Activated CD4-positive, alpha-beta T cell treated with anti-CD3 and anti-CD28 coated beads, Interleukin-2, amount 50 U/mL, for 4 hours (primary cell): ENCODE measurements at places on chromosomes 7 and 10.

GRCh38 chr10:38050212-38050611 is 39.7 kb downstream of the ZNF33A start:
- no peak for DNase-seq

- DNase-seq, result no peak
These were observed 1.5 kb downstream of the MDFIC start for GRCh38 chr7:114923403-114923713.

GRCh38 chr7:128889121-128889520 is 21.4 kb downstream of the KCP start:
- no peak for DNase-seq

DNA sequence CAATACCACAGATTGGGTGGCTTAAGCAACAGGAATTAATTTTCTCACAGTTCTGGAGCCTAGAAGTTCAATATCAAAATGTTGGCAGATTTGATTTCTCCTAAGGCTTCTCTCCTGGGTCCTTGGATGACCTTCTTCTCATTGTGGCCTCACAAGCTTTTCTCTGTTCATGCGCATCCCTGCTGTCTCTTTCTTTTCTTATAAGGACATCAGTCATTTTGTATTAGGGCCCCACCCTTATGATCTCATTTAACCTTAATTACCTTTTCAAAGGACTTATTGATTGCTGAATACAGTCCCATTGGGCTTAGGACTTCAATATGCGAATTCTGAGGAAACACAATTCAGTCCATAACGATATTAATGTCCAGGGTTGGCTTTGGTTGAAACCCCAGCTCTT is 285.4 kb downstream of the HDAC9 start:
- no peak for DNase-seq

GRCh38 chr10:117750616-117751015 is 208.1 kb downstream of the EMX2 start:
- no peak for DNase-seq

DNA sequence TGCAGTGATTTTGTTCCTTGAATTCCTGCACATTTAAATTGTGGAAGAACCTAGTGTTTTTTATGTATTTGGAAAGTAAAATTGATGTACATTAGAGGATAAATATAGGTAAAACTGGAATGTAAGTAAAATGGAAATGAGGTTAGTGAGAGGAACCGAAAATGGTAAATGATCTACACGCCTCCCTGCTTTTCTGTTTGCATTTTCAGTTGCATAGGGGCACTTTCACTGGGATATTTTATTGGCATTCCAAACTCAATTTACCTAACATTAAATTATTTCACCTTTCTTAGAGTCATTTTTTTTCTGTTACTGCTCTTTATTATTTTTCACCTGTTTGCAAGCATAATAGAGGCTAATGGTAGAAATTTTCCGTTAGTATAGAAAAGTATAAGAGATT is 8.0 kb downstream of the CDK13 start:
- no peak for DNase-seq

DNA sequence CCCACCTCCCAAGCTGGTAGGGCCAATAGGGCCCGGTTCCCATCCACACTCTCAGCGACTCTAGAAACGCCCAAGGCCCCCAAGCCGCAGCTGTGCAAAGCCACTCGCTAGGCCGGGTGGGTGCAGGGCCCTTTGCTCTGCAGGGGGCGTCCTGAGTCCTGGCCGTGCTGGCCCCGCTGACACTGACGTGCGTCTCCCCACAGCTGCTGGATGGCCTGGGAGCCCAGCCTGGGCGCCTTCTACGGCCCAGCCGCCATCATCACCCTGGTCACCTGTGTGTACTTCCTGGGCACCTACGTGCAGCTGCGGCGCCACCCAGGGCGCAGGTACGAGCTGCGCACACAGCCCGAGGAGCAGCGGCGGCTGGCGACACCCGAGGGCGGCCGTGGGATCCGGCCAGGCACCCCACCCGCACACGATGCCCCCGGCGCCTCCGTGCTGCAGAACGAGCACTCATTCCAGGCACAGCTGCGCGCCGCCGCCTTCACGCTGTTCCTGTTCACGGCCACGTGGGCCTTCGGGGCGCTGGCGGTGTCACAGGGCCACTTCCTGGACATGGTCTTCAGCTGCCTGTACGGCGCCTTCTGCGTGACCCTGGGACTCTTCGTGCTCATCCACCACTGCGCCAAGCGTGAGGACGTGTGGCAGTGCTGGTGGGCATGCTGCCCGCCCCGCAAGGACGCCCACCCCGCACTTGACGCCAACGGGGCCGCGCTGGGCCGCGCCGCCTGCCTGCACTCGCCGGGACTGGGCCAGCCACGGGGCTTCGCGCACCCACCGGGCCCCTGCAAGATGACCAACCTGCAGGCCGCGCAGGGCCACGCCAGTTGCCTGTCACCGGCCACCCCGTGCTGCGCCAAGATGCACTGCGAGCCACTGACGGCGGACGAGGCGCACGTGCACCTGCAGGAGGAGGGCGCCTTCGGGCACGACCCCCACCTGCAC is 31.6 kb upstream of the KNDC1 start:
- no peak for DNase-seq

DNA sequence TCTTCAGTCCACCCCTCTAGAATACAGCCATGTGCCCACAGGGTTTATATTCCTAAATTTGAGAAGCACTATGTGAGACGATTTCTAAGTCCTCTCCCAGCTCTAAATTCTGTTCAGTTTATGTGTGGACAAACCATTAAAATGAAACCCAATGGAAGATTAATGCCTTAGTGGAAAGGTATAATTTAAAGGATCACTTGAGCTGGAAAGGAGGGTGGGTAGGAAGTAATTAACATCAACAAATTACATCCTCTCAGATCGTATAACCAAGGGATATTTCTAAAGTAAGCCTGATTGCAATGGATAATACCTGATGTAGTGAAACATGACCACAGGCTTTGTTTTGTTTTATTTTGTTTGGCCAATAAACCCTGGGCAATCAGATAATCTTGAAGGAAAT is 511.0 kb upstream of the COBL start:
- DNase-seq, result no peak

DNA sequence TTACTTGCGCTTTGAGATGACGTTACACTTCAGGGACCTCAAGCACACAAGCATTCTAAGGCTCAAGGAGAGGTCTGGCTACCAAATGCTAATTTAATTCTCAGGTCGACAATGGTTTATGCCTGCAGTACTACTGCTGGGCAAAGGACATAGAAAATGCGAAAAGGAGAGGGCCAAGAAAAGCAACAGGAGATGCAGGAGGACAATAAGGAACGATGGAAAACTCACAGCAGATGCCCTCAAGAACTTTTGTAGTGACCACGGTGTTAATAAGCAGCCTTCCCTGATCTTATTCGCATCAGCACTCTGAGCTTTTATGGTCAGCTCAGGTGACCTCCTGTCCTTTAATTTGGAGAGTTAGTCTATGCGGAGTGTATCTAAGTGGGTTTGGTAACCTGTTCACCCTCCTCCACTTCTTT is 146.3 kb downstream of the GPR85 start:
- DNase-seq, result no peak

- no peak for DNase-seq
These were observed 269.9 kb upstream of the PITRM1 start for GRCh38 chr10:3442451-3442990.

DNA sequence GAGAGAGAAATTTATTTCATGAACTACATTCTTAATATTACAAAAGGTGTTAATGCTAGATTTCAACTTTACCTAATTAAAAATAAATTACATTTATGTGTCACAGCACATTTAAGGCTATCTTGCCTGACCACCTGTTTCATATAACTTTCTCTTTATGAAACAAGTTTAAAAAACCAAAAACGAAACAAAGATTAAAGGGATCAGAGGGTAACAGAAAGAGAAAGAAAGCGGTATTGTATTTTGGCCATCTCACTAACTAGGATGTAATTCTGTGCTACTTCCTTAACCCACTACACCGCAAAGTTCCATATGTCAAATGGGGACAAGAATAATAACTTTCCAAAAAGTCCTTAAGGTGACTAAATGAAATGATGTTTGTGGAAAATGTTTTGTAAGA is 6.3 kb upstream of the RHOBTB1 start:
- no peak for DNase-seq

- DNase-seq, result no peak
These were observed 216.1 kb downstream of the GLRX3 start for GRCh38 chr10:130352291-130352645.

DNA sequence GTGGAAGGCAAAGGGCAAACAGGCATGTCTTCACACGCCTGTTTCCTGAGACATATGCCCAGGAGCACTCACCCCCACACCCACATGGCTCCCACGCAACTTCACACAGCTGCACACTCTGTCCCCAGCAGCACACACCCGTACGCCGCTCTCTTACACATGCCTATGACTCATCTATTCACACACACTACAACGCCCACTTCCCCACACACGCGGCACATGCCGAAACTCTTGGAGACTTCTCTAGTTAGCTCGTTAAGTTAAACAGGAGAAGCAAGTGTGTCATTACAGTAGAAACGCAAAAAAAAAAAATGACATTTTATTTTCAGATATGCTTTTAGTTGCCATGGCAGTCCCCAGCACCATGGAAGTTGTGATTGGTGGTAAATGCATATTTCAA is 6.7 kb downstream of the CALN1 start:
- no peak for DNase-seq

DNA sequence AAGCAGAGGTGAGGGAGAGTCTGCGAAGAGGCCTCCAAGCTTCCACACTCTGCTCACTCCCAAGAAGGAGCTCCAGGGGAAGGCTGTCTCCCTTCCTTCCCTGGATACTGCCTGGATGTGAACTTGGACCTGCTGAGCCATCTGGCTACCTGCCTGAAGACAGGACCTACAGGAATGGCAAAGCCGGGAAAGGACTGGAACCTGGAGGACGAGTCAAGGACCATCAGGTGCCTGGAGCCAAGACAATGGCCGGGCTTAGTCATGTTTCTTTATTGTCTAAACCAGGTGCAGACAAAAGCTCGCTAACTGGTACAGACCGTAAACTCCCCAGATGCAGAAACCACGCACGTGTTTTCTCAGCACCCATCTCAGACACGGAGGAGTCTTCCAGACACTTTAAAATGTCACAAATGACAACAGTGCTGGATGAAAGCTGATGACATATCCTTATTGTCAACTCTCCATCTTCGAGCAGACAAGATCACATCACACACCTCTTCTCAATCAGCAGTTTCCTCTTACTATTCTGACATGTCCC is 12.1 kb downstream of the ASB13 start:
- no peak for DNase-seq

DNA sequence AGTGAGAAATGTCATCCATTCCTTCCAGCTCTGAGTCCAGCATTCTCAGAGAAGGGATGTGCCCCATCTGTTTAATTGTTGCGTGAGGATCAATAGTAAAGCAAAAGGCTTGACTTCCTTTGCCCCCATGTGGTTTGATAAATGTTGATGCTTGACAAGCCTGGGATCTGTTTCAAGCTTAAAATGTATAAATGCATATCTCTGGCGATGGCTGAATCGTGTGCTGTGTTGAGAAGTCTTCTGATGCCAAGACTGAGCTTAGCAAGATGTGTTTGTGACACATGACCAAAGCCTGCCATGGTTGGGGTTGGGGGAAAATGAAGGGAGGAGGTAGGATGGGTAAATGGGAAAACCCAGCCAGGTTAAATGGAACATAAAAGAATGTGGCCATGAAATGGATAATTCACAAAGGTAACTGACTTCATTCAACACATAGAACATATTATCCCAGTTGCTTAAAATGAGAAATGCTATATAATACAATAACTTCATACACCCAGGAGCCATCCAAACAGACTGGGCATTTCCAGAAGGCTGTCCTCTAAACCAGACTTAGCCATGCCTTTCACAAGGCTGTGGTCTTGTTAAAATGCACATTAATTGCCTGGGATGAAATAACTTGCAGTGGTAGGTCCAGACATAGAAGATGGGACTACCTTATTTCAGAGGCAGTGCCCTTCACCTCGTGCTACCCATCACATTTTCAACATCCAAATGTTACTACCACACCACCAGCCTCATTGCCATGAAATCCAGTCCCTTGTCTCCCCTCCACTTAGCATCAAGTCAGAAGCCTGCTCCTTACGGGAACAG is 147.3 kb upstream of the PDE1C start:
- DNase-seq, result no peak

DNA sequence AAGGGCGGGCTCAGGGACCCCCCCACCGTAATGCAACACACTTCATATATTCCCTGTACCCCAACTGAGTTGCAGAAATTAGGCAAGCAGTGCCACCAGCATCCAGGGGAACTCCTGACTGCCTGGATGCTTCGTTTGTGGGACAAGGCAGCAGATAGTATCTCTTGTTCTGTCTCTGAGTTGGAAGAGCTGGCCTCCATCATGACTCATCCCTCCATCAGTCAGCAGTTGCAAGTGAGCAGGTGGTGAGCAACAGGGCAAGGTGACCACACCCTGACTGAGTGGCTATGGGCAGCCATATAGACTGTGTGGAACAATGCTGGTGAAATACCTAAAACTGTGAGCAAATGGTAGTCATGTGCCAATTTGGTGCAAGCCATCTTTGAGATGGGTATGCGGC is 22.8 kb upstream of the ADAMTS14 start:
- no peak for DNase-seq

- DNase-seq, result no peak
These were observed 283.5 kb downstream of the ABCA13 start for GRCh38 chr7:48454750-48455192.

- DNase-seq, result no peak
These were observed 90.9 kb downstream of the POLR1F start for GRCh38 chr7:19617901-19618300.

DNA sequence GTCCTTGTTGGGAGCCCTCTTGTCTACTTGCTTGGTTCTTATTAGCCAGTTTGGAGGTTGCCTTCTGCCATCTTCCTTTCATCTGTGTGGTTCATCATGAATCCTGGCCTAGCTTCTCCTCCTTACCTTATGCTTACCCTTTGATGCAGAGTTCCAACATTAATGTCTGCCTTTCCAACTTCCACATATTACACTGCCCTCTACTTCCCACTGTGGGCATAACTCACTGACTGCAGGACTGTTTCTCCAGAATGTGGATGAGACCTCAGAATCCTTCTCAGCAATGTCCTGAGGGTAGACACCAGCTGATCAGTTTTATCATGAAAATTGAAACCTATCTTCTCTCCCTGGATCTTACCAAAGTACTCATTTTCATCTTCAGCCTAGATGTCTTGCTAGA is 491.0 kb downstream of the LRMDA start:
- DNase-seq, result no peak

- no peak for DNase-seq
These were observed 63.0 kb downstream of the HDAC9 start for GRCh38 chr7:18558503-18558902.

DNA sequence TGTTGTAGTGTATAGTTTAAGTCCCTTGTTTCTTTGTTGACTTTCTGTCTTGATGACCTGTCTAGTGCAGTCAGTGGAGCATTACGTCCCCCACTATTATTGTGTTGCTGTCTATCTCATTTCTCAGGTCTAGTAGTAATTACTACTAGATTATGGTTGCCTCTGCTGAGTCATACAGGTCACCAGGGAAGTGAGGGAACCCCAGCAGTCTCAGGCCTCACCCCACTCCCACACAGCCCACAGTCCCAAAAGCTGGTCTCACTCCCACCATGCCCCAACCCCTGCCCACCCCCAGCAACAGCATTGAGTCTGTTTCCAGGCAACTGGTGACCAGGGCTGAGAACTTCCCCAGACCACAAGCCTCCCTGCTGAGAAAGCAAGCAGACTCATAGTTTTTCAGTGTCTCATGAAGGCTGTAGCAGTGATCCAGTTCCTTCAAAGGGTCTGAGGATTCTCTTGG is 88.0 kb downstream of the PLXDC2 start:
- DNase-seq, result no peak
